ENCODE measurements at places on chromosomes 1 and 21. TPM values are rescaled to one million over a fixed set of nuclear protein-coding genes. Genes with fewer than 3 reads are reported as not detected.

- no peak for DNase-seq
Measured at GRCh38 chr21:44548922-44549321, 2.4 kb downstream of the KRTAP10-2 start.

DNA sequence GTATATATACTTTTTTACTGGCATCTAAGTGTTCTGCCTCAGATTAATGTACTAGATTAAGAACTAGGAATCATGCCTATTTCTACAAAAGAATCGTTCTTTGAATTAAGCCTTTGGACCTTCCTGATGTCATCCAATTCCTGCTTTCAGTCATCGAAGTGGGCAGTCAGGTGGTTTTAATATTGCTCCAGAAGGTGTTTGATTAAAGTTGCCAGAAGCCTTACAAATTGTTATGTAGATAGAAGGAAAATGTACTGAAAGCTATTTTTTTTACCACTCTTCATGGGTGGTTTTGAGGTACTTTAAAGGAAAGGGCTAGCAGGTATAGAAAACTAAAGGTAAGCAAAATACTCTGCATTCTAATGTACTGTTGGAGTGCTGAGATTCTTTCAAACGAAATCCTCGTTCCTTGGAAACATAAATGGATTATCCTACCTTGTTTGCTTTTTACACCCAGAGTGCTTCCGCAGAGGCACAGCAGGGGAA, 716 bp downstream of the CTBS start:
- DNase-seq = no peak

DNA sequence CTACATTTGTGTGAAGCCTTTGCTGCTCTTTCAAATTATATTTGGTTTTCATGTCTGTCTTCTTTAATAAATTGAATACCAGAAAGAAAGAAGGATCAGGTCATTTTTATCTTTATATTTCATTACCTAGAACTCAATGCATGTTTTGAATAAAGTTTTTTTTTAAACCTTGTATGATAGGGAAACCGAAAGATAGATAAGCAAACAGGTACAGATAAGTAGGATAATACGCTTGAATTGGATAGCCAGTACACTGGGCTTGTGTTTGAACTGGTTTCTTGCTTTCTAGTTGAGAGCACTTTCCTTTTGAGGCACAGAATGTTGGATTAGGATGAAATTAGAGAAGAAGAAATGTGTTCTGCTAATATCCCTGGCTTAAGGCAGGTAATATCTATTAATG, 46.9 kb downstream of the PKN2 start:
- DNase-seq = no peak

GRCh38 chr21:35504277-35504676, 455.2 kb upstream of the RUNX1 start:
- DNase-seq = no peak

DNA sequence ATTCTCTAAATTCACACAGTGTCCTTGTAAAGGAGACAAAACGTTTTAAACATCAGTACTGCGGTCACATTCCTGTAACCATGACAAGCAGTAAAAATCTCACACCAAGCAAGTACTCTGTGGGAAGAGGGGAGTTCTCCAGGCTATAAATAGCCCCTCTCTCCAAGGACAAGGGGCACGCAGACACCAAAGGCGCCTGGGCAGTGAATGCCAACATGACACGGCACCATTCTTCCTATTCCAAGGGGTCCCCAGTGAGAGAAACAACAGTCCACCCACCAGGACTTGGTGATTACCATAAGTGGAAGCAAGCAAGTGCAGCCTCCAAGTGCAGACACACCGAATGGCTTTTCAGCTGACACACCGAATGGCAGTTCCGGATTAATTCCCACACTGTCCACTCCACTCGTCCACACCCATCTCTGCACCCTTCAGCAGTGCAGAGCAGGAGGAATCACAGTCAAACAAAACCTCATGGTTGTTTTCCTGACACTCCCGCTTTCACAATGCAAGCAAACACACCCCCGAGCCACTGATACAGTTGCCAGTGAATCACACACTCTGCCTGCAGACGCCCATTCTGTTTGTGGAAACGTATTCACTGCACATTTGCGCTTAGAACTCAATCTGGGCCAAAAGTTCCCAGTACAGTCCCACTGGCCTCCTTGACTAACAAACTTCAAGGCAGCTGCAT, 1.8 kb downstream of the PTTG1IP start:
- DNase-seq = no peak

DNA sequence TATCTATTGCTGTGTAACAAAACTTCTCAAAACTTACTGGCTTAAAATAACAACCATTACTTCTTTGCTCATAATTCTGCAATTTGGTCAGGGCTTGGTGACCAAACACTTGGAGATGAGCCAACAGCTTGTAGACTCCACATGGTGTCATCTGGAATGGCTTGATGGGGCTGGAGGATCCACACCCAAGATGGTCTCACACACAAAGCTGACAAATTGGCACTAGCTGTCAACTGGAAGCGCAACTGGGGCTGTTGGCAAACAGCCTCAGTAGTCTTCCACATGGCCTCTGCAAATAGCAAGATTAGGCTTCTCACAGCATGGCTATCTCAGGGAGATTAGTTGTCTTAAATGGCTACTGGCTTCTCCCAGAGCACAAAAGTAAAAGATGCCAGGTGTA, 27.1 kb upstream of the MTF2 start:
- DNase-seq = no peak

GRCh38 chr1:26970810-26971209, 10.5 kb upstream of the KDF1 start:
- DNase-seq = no peak

- no peak for DNase-seq
Measured at GRCh38 chr1:57116871-57117270, 151.1 kb upstream of the C8B start.

DNA sequence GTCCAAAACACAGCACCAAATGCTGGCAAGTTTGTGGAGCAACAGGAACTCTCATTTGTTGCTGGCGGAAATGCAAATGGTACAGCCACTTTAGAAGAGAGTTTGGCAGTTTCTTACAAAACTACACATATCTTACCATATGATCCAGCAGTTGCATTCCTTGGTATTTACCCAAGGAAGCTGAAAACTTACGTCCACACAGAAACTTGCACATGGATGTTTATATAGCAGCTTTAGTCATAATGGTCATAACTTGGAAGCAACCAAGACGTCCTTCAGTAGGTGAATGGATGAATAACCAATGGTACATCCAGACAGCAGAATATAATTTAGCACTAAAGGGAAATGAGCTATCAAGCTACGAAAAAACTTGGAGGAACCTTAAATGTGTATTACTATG, 66.4 kb downstream of the MARK1 start:
- no peak for DNase-seq

DNA sequence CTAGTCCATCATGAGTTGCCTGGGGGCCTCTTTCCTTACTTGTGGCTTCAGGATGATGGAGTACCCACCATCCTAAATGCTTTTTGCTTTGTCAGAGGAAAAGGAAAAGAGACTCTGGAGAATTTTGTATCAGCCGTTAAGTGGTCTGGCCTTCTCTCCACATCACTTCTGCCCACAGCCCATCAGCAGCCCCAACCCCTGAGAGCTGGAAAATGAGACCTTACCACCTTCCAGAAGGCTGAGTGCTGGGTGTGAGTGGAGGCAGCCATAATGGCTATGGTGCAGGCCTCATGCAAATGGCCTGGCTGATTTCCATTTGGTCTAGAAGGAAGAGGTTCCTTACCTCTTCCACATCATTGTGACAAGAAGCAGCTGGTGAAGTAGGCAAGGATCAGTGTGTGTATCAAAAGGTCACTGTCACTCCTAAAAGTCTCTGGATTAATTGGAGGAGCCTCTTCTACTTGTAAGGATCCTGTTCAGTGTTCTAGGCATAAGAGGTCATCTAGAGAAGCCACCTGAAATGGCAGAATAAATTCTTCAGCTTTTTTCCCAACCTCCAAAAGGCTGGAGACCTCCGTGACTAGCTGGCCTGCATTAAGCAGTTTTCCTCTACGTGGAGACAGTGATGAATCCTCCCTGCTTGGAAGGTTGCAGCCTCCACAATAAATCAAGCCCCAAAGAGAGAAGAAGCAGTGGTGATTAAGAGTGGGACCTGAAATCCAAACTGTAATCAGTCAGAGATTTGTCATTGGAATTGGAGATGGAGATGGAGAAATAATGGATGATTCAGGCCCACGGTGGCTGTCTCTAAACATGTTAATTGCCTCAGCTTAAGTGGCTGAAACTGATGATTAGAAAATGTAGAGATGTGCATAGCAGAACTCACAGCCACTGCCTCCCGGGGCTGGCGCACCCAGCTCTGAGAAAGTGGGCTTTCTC, 111.5 kb downstream of the CNIH3 start:
- DNase-seq = no peak

- DNase-seq = no peak
Measured at GRCh38 chr21:35231090-35231489, 182.0 kb upstream of the RUNX1 start.

DNA sequence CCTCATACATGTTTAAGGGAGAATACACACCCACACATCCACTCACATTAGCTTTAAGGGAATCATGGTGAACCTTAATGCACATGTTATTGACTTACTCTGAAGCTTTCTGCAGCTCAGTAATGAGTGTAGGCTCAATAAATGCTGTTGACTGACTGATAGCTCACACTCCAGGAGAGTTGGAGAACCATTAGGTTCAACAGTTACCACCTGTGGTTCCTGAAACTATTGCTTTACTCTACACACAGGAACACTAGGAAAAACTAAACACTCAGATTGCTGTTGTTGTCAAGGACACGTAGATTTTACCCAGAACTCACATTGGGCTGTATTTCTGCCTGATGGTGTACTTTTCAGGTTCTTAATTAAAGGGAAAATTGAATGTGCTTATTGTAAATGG, 37.3 kb downstream of the ZC3H11B start:
- DNase-seq = no peak

GRCh38 chr1:221900678-221901077, 158.8 kb upstream of the DUSP10 start:
- DNase-seq = no peak

DNA sequence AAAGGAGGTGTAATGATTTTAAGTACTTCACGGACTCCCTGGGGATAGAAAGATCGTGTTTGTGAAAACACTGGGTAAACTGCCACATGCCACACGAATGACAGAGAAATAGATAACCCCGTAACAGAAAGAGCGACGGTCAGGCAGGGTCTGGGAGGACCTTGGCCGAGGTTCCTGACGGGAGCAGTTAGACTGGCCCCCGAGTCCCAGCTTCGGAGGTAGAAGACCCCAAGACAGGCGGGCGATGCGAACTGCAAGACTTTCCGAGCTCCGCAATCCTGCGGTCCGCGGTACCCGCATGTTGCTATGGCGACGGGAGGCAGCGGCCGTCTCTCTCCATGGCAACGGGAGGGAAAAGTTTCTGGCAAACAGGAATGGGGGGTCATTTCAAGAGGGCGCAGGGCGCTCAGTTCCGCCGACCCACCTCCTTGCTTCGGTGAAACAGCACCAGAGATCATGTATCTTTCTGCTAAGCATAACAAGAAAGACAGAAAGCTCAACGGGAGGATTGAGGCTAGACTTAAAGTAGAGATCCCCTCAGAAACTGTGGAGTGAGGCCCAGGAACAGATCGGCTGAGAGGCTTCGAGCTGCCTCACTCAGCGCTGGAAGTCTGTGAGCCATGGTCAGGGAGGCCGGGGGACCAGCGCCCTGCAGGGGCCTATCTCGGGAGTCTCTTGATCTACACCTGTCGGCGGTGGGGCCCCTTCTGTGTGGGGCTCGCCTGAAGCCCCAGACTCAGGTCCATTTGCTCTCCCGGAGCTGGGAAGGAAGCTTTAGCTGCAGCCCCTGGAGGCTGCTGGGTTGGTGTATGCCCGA, 685 bp upstream of the SYT6 start:
- DNase-seq = no peak

DNA sequence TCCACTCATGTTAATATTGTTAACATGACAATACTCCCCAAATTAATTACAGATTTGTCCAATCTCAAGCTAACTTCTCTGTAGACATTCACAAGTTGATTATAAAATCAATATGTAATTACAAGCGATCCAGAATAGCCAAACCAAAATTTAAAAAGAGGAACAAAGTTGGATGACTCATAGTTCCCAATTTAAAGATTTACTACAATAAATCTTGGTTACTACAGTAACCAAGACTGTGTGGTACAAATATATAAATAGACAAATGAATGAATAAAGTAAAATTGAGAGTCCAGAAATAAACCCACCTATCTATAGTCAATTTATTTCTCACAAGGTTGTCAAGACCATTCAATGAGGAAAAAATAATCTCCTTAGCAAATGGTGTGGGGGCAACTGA, 7.1 kb upstream of the KRTAP10-4 start:
- no peak for DNase-seq

Gene MEAF6
- 93.0 TPM for total RNA-seq

Gene C1orf185
- total RNA-seq = not detected

Gene TLCD4
- total RNA-seq = not detected

Gene WNT3A
- not detected for total RNA-seq

Gene TMEM53
- total RNA-seq = 6.3 TPM

Gene SYTL1
- 25.7 TPM for total RNA-seq

Gene C1orf146
- not detected for total RNA-seq

Gene CMPK1
- total RNA-seq = 105 TPM

Gene DHRS3
- total RNA-seq = 95.2 TPM

Measured in activated T-helper 2 cell treated with anti-CD3 and anti-CD28 coated beads, Interferon-gamma antibody, Interleukin-2, Interleukin-4, amounts not matched to agents 10 μg/mL and 5 μg/mL and 100 μg/mL, durations not matched to agents 14 hours and 24 hours and 36 hours (primary cell).